ENCODE measurements at places on chromosomes 3 and 15.

GRCh38 chr15:70636540-70637165 is 126.7 kb downstream of the UACA start:
- peak; percentile 62 for DNase-seq

- peak; percentile 26 for DNase-seq
Measured at GRCh38 chr3:104510131-104510849, 856.4 kb upstream of the ALCAM start.

GRCh38 chr15:51316636-51317035 is 21.8 kb downstream of the CYP19A1 start:
- DNase-seq: no peak

- no peak for DNase-seq
Measured at GRCh38 chr15:34951993-34952392, 17.5 kb downstream of the AQR start.

DNA sequence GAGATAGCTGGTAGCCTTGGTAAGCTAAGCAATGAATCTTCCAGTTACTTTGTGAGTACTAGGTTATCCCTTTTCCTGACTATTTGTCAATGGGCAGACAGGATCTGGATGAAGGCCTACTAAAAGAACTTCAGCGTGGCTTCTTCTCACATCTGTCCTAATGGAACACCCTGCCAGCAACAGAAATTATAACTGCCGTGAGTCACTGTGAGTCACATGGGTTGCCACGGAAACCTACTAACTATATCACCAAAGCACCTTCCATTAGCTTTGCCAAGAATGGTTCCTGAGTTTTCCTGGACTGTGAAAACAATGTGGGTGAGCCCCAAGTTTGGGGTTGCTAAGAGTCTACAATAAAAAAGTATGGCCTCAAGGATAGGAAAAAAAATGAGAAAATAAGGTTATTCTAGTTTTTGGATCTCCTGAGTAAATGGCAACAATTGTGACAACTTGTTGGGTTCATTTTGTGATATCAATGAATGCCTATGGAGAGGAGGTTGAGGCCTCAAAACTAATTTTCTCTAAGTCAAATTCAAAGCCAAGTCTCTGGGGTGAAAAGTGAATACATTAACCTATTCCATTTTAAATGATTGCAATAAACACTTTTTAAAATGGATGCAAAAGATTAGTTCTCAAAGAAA is 195.1 kb upstream of the ICE2 start:
- DNase-seq: peak; percentile 36

GRCh38 chr3:22908989-22909507 is 294.1 kb upstream of the UBE2E2 start:
- peak; percentile 11 for DNase-seq

- peak; percentile 51 for DNase-seq
Measured at GRCh38 chr3:33438284-33438668, 1.9 kb downstream of the UBP1 start.

DNA sequence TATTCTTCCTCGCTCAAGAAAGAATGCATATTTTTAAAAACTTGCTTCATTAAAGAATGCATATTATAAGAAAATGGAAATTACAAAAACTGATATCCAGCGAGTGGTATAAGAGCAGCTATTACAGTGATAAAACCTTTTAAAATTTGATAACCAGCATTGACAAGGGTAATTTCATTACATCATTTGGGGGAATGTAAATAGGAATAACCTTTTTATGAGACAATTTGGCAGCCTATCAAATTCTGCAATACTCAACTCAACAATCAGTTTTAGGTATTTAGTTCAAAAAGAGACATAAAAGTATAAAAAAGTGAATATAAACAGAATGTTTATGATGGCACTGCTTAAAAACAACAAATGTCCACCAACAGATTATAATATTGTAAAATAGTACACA is 35.4 kb downstream of the MAP4 start:
- no peak for DNase-seq

DNA sequence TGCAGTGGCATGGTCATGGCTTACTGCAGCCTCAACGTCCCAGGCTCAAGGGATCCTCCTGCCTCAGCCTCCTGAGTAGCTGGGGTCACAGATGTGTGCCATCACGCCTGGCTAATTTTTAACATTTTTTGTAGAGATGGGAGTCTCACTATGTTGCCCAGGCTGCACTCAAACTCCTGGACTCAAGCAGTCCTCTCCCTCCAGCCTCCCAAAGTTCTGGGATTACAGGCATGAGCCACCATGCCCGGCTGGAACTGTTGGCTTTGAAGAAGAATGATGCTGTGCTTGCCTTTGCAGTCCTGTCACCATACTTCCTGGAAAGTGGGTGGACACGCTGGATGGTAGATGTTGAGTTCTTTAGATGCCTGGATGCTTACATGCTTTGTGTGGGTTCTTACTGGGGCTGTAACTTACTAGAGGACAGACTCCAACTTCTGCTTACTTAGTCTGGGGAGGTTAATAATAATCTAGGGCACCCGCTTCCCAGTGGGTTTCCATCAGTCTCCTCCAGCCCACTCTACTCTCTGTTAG is 36.7 kb downstream of the IGF1R start:
- DNase-seq: no peak

DNA sequence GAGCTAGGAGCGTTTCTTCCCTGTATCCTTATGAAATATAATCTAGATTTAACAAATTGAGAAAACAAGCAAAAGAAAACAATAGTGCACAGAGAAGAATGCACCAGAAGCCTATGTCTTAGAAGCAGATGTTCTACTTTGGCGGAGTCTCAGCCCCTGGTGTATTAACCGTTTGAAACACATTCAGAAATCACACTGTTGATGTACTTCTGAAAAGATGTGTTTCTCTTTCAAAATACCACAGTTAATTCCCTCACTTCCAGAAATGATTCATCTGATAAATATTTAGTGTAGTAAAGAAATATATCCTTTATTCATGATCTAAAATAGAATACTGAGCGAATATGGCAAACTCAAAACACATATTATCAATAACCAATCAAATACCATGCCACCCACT is 77.7 kb downstream of the CBLB start:
- DNase-seq: peak; percentile 35

GRCh38 chr3:24158761-24159454 is 213.8 kb downstream of the NR1D2 start:
- no peak for DNase-seq

DNA sequence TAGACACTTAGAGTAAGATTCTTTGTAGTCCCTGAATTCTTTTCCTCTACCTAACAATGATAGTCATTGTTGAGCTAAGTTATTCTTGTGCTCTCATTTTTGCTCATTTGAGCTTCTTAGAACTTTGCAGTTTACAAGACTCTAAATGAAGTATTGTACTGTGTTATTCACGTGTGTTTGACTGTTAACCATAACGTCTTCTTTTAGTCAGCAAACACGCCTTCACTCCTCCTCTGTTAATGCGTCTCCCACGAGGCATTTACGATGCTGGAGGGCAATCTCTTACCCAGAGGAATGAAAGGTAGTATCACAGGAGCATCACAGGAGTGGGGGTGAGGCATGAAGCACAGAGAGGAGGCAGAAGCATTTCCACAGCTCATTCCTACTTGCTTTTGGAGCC is 14.8 kb upstream of the P2RY14 start:
- DNase-seq: no peak

GRCh38 chr3:187017511-187018230 is 87.3 kb downstream of the ST6GAL1 start:
- peak; percentile 42 for DNase-seq

- peak; percentile 35 for DNase-seq
Measured at GRCh38 chr3:196518966-196519717, 4.0 kb upstream of the SMCO1 start.
